Pulmonary artery endothelial cell (primary cell): ENCODE measurements at places on chromosomes 7 and 10. TPM values are rescaled to one million over a fixed set of nuclear protein-coding genes. Genes with fewer than 3 reads are reported as not detected.

IL2RA gene
- total RNA-seq = not detected in 2 replicates

ADAMTS14 gene
- total RNA-seq = under 0.01 TPM in 1 of 2 replicates, not detected in the other

C10orf53 gene
- total RNA-seq = not detected in 2 replicates

RADIL gene
- total RNA-seq = 0.46 and 0.73 TPM in 2 replicates

TAS2R5 gene
- total RNA-seq = 0.53 and 0.74 TPM in 2 replicates

AGAP9 gene
- 1.4 and 1.7 TPM in 2 replicates for total RNA-seq
